ENCODE measurements at places on chromosomes 2 and 18.

- DNase-seq, result no peak
Observed at GRCh38 chr2:20620271-20620681, 30.6 kb downstream of the HS1BP3 start.

DNA sequence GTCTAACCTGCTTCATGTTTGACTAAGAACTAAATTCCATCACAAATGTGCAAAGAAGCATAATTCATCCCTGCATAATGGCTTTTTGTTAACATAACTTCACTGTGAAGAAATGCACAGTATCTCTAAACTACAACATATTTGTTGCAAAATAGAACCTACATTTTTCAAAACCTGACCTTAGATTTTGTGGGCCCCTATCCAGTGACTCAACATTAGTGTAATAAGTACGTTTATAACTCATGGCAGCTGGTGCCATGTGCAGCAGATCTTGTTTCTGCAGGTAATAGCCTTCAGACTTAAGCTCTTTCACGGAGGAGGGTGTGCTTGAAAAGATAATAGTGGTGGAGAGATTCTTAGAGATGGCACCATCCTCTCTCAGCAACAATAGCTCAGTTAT, 28.6 kb upstream of the VWC2L start:
- no peak for DNase-seq

DNA sequence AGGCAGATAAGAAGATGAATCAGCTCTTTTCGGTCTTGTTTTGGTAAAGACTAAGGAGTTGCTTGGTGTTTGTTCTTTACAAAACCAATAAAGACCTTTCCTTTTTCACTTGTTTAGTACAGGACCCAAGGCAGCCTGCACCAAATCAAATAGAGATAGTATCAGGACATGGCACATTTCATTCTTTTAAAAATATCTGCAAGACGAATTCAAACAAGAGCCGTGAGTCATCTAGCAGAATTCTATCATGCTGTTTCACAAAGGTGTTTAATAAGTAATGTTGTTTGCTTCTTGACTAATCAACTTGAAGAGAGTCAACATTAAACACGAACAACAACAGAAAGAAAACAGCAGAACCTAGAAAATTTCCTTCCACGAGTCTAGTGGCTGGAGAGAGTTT, 102.8 kb upstream of the TTN start:
- no peak for DNase-seq

- peak; percentile 17 for DNase-seq
Observed at GRCh38 chr2:217691920-217692666, 310.7 kb downstream of the TNS1 start.

- peak; percentile 78 for DNase-seq
Observed at GRCh38 chr2:201933792-201934237, 99.8 kb upstream of the FZD7 start.

- DNase-seq, result no peak
Observed at GRCh38 chr2:106965611-106966010, 79.6 kb upstream of the ST6GAL2 start.

- DNase-seq, result no peak
Observed at GRCh38 chr2:44188696-44189095, 20.0 kb downstream of the PPM1B start.

- peak; percentile 7 for DNase-seq
Observed at GRCh38 chr2:186125625-186126024, 360.4 kb upstream of the ZC3H15 start.

DNA sequence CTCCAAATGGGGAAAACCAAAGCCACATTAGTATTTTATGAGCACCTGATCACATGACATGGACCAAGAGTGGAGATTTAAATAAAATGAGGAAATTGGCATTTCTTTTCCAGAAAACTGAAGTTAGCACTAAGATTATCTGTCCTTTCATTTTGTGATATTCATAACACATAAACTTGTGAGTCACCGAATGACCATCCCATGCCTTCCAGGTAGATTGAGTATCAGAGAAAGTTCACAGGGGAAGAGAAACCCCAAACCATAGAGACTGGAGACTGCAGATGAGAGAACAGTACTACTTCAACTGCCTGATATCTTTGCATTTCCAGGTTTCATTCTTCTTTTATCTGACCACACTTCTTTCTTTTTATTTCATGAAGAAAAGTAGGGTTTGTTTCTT, 176.3 kb upstream of the LRP1B start:
- no peak for DNase-seq

DNA sequence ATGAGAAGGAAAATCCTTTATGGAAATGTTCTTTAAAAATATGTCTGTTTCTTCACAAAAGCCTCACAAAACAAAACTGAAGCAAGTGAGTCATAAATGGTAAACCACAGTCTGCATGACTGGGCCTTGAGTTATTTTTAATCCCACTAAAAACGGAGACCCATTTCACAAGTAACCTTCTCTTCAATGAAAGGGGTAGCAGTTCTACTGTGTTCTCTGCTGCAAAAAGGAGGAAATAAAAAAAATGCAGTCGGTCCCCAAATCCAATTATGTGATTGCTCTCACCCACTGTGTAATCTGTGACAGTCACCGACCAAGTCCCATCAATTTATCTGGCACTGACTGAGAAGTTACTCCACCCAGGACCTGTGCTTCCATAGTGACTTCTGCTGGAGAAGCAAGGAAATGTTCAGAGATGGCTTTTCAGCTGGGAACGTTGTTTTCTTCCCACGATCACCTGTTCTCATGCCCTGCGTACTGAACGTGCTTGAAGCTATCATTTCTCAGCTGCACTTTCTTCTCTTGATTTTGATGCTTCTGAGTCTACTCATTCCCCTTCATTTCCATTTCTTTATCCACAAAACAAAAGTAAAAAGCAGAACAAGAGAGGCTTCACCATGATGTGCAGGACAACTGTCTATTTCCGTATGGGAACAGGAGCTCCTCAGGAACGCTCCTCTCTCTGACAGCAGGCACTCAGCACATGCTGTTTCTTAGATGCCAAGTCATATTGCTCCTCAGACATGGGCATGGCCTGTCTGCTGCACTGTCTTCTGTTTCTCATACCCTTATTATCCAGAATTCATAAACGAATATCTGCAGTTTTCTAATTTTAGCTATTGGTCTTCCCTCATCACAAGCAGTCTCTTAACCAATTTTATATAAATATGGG, 80.0 kb upstream of the TMEM200C start:
- peak; percentile 77 for DNase-seq

DNA sequence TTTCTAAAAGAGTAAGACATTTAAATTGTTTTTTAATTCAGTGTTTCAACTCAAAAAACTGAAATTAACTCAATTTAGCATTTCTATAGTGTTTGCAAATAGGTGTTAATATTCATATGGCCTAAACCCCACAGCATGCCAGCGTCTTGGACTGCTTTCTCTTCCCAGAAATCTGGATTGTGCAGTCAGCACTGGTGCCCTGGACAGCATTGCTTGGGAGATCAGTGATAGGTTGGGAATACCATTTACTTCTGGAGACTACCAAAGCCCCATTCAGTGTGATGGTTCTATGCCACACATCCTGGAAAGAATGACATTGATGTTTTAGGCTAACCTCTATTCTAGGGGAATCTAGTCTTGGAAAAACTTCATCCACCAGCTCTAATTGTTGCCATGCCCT, 455.0 kb upstream of the KLHL29 start:
- DNase-seq, result no peak

DNA sequence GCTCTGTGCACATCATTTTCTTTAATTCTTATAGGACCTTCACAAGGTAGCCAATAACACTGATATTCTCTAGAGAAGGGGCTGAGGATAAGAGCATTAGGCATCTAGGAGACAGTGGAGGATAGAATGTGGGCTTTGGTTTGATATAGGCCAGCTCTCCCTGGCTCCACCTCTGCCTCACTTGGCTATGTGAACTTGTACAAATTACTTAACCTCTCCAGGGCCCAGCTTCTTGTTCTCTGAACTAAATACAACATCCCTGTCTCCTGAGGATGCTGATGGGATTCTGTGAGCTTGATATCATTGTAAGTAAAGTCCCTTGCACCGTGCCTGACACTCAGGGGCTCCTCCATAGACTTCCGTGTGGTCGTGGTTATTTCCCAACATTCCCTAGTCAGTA, 87.3 kb downstream of the ACOXL start:
- DNase-seq, result no peak

DNA sequence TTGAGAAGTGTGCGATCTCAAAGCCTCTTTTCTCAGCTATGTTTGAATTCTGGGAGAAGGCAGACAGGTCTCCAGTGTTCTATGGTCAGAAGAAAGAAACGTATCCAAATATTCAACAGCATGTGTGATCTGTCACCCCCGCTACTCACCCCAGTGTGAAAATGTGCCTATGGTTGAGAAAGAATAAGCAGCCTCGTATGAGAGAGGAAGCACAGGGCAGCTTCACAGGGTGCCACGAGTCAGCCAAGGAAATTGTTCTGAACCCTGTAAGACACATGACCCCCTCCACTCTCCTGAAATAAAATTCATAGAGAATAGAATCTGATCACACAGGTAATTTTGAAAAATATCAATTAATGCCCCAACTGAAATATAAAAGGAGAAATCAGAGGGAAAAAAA, 8.0 kb upstream of the SF3B1 start:
- no peak for DNase-seq

DNA sequence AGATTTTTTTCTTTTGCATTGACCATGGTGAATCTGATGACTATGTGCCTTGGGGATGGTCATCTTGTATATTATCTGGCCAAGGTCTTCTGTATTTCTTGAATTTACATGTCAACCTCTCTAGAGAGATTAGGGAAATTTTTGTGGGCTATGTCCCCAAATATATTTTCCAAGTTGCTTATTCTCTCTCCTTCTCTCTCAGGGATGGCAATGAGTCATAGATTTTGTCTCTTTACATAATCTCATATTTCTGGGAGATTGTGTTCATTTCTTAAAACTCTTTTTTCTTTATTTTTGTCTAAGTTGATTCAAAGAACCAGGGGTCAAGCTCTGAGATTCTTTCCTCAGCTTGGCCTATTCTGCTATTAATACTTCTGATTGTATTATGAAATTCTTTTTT, 9.9 kb downstream of the GKN2 start:
- DNase-seq, result no peak

- no peak for DNase-seq
Observed at GRCh38 chr2:65107530-65107929, 22.4 kb downstream of the RAB1A start.

GRCh38 chr2:193462411-193462810, 1267.7 kb upstream of the TMEFF2 start:
- no peak for DNase-seq

DNA sequence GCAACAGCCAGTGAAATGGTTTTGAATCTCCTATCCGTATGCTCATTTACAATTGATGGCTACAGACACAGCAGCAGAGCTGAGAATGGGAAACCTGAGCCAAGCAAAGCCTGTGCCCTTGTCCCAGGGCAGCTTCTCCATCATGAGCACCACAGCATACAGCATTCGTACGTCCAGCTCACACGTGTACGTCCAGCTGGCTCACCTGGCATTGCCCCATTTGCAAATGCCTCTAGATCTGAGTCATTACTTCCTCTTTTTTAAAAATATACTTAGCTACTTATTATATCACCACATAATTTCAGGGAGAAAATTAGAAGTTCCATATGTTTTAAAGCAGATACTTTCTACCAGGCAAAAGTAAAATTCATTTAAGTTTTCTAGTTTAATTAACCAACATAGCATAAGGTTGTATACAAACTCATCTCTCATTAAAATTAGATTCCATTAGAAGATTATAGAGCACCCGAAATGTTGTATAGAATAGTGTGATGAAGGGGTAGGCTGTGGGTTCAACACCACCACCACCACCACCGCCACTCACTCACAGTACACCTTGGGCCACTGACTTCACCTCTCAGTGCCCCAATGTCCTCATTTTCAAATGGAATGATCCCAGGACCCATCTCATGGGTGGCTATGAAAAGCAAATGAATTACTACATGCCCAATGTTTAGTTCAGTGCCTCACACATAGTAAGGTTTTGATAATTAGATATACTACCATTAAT, 31.4 kb upstream of the TMEM177 start:
- DNase-seq, result peak; percentile 69

GRCh38 chr2:19357402-19358241, 801 bp downstream of the OSR1 start:
- DNase-seq, result peak; percentile 69

DNA sequence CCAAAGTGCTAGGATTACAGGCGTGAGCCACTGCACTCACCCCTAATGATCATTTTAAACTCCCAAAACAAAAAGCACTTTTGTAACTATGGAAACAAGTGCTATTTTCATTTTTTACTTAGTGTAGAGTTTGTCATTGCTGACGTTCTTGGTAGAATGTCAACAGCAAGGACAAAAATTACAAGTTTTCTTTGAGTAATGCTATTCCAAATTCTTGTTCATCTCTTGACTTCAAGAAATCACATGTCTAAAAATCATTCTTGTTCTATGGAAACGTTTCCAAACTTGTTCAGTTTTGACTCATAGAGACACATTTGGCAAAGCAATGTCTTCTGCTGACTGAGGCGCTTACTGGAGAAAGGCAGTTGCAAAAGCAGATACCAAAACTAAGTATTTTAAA, 82.6 kb downstream of the MBP start:
- no peak for DNase-seq

DNA sequence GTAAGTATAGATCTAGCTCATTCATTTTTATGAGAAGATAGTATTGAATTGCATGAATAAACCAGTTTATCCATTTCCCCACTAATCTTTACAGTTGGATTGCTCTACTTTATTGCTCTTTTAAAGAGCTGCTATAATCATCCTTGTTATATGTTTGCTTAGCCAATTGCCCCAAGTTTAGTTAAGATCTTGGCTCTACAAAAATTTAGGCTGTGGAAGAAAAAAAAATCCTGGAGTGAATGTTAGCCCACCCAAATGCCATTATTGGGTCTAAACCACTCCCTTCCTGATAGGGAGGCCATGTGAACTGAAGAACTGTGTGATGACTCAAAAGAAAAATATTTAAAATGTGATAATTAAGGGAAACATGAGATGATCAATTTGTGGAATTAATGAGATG, 2.9 kb downstream of the ALS2 start:
- no peak for DNase-seq

- no peak for DNase-seq
Observed at GRCh38 chr18:31979714-31980113, 36.8 kb upstream of the TRAPPC8 start.

DNA sequence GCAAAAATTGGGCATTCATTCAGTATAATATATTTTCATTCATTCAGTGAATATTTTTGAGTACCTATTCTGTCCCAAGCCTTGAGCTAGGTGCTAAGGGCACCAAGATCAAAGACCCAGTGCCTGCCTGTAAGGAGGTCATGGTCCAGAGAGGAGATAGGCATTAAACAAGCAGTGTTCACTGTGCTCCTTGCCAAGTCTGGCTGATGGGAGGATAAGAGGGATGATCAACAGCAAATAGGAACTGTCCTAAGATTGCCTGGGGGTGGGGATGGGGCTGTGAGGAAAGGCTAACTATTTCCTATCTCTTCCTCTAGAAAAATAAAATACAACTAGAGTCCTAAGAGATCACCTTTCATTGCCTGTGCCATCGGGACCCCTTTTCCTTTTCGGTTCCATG, 60.4 kb downstream of the SETBP1 start:
- no peak for DNase-seq

GRCh38 chr18:63236921-63237846, 82.4 kb downstream of the BCL2 start:
- DNase-seq, result peak; percentile 53

- DNase-seq, result no peak
Observed at GRCh38 chr2:2547451-2547850, 216.4 kb upstream of the MYT1L start.

- DNase-seq, result peak; percentile 47
Observed at GRCh38 chr2:56230156-56230555, 46.4 kb downstream of the CCDC85A start.

- DNase-seq, result no peak
Observed at GRCh38 chr2:99622534-99622933, 132.7 kb upstream of the REV1 start.

GRCh38 chr2:176072951-176073904, 10.5 kb downstream of the EVX2 start:
- DNase-seq, result no peak

- no peak for DNase-seq
Observed at GRCh38 chr2:120432293-120432975, 86.5 kb downstream of the INHBB start.
